Fibroblast of the aortic adventitia (primary cell): ENCODE measurements at places on chromosomes 1 and 21. TPM values are rescaled to one million over a fixed set of nuclear protein-coding genes. Genes with fewer than 3 reads are reported as not detected.
A peak's percentile ranks its signal among the peaks of the same experiment; 100 is the strongest.

DNA sequence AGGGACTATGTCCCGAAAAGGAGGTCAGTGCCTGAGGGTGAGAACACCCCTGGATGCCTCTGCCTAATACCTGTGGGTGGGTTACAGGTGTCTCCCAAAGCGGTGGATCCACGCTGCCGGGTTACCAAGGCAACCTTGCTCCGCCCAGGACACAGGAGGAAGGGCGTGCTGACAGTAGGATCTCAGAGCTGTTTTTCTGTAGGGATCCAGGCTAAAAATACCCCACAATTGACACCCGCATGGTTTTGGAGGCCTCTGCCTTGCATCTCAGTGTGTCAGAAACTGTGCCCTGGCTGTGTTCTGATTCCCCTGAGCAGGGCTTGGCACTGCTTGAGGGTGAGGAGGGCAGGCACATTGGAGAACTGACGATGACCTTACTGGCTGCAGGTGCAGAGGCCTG, 118.0 kb downstream of the IER5 start:
- no peak for DNase-seq

- DNase-seq = no peak
These were observed 14.0 kb downstream of the RSPO1 start for GRCh38 chr1:37620707-37621106.

GRCh38 chr1:153567621-153568366, 2.1 kb upstream of the S100A2 start:
- peak; percentile 29 for DNase-seq

GRCh38 chr1:87194271-87194774, 134.4 kb upstream of the LMO4 start:
- DNase-seq = no peak

DNA sequence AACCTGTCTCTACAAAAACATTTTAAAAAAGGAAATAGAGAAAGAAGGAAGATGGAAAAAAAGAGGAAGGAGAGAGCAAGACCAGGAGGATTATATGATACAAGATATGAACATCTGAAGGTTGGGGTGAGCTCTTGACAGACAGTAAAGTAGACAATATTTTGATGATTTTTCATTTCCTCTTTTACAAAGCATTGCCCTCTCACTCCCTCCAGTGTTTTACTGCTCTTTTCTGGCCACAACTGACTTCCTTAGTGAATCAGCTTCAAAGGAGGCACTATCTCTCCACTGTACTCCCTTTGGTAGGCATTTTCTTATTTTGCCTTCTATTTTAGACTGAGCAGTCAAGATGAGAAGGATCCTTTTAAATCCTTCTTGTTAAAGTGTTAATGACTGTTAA, 296.7 kb downstream of the KCTD3 start:
- DNase-seq = no peak

- peak; percentile 15 for DNase-seq
These were observed 86.4 kb downstream of the FAM78B start for GRCh38 chr1:166080277-166080966.

DNA sequence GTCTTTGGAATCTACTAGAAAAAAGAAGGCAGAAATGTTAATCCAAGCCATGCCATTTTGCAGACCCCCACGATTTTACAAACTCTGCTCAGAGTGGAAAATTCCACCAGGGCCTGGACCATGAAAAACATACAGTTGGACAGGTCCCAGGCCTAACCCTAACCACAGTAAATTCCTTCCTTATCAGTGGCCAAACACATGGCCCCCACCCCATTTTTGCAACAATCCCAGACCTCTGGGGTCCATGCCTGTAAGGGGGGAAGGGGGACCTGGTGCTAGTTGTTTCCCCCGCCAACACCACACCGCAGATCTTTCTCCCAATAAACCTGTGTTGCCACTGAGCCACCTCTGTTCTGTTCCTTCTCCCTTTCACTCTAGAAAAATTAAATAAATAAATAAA, 1352.7 kb downstream of the AMY1C start:
- no peak for DNase-seq

DNA sequence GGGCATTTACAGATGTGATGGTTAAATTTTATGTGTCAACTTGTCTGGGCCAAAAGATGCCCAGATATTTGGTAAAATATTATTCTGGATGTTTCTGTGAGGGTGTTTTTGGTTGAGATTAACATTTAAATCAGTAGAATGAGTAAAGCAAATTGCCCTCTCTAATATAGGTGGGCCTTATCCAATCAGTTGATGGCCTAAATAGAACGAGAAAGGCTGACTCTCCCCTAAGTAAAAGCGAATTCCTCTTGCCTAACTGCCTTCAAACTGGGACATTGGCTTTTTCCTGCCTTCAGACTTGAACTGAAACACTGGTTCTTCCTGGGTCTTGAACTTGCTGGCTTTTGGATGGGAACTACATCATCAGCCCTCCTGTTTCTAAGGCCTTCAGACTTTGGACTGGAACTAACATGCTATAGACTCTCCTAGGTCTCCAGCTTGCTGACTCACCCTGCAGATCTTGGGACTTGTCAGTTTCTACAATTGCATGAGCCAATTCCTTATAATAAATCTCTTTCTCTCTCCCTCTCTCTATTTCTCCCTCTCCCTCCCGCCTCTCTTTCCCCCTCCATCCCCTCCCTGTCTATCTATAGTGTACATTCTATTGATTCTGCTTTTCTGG, 10.2 kb upstream of the NAV1 start:
- peak; percentile 89 for DNase-seq

Gene B3GALT2
- 0.18 and 1.2 TPM in 2 replicates for total RNA-seq

- DNase-seq = no peak
These were observed 1351.6 kb downstream of the AMY1C start for GRCh38 chr1:105101261-105101660.

GRCh38 chr1:218344814-218345672, at the start of gene TGFB2:
TSS of gene TGFB2 (plus strand) at chr1:218345336. CDS start at chr1:218346702, 1,366 bp downstream.
- DNase-seq = peak; percentile 92

Gene HPDL
- 1.1 and 1.4 TPM in 2 replicates for total RNA-seq

DNA sequence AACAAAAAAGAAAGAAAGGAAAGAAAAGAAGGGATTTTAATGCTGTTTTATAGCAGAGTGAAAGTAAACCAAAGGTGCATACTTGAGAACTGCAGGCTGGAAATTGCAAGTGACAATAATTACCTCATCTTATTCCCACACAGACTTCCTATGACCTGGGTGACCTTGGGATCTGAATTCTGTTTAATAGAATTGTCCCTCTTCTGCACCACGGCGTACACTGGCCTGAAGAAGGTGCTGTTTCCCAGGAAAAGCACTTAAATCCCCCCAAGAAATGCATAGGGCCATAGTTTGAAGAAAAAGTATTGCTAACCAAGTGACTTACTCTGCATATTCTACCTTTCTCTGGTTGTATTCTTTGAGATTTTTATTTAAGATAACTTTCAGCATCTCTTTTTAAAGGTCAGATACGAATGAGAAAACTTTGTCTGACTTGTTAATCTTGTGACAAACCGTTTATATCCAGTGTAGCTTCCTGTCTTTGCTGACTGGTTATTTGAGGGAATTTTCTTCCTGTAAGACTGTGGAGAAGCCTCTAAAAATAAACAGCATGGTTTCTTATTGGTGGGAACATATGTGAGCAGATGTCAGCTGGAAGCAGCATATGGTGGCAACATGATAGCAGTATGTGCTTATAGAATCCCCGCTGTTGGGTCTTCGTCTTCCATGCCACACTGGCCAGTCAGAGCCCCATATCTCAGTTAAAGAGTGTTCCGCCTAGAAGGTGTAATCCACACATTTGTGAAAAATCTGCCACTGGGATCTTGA, 16.3 kb downstream of the TGFB2 start:
- peak; percentile 73 for DNase-seq

DNA sequence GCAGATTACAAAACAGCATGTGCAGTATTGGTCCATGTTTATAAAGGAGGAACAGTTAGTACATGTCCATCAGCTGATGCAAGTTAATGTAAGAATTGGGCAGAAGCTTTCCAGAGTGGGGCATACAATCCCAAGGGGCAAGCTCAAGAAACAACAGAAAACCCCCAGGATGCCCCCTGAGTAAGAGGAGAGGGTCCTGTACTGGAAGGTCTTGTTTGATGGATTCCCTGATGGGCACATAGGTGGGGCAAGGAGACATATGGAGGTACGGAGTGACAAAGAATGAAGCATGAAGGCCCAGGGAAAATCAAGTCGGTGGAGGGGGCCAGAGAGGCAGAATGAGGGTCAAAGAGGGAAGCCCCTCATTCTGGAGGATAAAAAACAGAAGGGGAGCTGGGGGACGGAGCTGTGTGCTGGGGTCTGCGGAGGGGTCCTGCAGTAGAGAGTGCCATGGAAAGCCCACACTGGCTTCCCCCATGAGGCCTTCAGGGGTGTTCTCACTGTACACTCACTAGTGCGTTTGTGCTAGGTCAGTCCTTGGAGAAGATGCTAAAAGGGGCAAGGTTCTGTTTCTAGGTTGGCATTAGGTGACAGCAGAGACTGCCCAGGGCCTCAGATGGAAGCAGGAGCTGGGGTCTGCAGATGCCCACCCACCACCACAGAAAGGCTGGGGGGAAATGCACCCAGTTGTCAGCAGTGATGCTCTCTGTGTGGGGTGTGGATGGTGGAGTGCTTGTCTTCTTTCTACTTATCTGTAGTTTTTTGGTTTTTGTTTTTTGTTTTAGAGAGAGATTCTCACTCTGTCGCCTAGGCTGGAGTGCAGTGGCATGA, 12.5 kb upstream of the MATN1 start:
- peak; percentile 32 for DNase-seq

DNA sequence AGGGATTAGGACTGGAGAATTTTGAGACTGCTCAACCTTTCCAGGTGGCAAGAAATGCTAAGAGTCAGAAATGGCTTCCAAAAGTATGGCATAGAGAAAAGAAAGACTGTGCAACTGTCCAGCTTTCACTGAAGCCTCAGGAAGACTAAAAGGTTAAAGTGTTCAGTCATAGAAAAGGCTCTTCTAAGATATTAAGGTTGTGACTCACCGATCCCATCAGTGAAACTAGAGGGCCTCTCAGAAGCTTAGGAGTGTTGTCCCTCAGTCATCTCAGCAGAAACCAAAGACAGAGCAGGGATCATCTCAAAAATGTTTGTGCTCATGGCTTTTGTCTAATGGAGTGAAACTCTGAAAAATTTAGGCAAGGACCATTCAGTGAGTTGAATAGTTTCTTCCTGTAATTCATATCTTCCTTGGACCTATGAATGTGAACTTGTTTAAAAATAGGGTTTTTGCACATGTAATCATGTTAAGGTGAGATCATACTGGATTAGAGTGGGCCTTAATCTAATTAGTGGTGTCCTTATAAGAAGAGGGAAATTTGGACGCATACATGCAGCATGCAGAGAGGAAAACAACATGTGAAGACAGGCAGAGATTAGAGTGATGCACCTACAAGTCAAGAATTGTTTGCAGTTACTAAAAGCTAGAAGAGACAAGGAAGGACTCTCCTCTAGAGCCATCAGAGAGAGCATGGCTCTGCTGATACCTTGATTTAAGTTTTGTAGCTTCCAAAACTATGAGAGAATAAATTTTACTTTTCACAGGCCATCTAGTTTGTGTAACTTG, 71.3 kb downstream of the RPE65 start:
- DNase-seq = peak; percentile 12

DNA sequence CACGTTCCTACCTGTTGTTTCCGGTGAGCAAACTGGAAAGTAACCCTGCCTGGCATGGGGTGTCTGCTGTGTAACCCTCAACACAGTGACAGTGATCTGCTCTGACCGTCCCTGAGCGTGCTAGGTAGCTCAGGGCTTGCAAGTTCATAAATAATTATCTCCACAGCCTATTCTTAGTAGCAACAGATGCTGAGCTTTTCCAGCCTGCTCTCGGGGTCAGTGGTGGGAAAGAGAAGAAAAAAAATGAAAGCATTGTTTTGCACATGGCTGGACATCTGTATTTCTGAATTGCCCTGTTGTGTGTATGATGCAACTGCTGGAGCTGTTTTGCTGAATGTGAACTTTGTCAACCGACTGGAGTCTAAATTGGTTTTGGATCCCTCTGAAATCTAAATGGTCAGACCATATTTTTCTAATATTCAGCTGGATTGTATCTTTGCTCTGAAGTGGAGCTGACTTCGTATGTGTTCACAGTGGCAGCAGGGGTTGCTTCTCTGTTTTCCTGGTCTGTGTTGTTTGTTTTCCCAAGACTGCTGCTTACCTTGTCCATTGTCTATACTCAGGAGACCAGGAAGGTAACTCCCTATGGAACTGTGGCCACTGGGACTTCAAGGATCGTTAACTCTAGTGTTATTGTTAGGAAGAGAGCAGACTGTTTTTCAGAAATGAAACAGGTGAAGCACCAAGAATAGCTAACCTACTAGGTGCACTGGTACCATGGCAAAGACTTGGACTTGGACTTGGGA, 27.0 kb downstream of the TGFB2 start:
- peak; percentile 86 for DNase-seq

- DNase-seq = no peak
These were observed 2.2 kb upstream of the UBE2J2 start for GRCh38 chr1:1275836-1276235.

DNA sequence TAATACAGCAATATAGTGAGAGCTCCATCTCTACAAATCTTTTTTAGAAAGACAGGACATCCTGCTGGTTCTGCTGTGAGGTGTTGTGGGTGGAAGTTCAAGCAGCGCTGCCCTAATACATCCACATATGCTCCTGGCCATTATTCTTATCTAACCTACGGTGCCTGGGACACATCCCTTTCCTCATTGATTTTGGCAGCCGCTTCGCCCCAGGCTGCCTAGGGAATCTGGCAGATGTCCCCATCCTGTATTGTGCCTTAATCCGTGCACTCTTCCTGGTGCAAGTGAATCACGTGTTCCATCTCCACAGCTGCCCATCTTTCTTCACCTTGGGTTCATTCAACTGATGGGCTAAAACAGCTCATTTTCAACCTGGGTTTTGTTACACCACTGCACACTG, 3.1 kb upstream of the UBE2G2 start:
- no peak for DNase-seq

DNA sequence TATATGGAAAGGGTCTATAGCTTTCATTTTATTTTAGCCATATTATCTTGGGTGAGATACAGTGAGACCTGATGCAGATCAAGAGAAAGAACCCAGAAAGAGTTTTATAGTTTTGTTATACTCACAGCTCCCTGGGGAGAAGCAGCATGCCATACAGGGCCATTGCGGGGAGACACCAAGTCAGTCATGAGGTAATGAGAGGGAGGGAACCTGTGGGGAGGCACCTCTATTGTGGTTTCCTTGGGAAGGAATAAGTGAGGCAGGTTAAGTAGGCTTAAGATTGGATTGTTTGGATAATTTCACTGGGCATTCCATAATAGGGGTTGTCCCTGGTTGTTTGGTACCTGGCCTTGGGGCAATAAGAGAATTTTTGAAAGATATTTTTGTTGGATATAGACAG, 19.7 kb downstream of the AXDND1 start:
- no peak for DNase-seq

Gene SPATA46
- total RNA-seq = not detected in 2 replicates

Gene ITLN2
- 3.8 TPM in 1 of 2 replicates, not detected in the other for total RNA-seq

GRCh38 chr21:30206551-30207251, 9.2 kb downstream of the CLDN8 start:
- DNase-seq = peak; percentile 4

DNA sequence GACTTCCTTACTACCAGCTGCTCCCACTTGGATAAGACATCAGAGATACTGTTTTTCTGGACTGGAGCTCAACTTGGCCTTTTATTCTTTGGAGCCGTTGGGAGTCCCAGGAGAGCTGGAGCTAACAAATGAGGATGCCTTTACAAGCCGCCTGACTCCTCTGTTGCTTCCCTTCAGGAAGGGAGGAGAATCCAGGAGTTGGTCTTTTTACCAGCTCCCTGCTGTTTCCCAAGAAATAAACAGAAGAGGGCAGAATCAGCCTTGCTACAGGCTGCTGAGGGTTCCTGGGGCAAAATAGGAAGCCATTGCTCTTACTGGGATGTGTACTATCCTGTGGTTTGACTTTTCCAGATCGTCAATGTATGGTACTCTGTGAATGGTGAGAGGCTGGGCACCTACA, 1.5 kb downstream of the EIF3I start:
- DNase-seq = peak; percentile 41
